Stimulated activated CD8-positive, alpha-beta memory T cell treated with anti-CD3 and anti-CD28 coated beads, Interleukin-7, amount 100 ng/mL, for 1 hour (primary cell): ENCODE measurements at places on chromosomes 13 and 19.

GRCh38 chr13:27446986-27447583, 3.3 kb downstream of the MTIF3 start:
- DNase-seq = no peak

GRCh38 chr19:37329686-37330085, 41.2 kb upstream of the ZNF527 start:
- no peak for DNase-seq

- no peak for DNase-seq
Measured at GRCh38 chr19:40625406-40626120, 24.4 kb downstream of the LTBP4 start.

DNA sequence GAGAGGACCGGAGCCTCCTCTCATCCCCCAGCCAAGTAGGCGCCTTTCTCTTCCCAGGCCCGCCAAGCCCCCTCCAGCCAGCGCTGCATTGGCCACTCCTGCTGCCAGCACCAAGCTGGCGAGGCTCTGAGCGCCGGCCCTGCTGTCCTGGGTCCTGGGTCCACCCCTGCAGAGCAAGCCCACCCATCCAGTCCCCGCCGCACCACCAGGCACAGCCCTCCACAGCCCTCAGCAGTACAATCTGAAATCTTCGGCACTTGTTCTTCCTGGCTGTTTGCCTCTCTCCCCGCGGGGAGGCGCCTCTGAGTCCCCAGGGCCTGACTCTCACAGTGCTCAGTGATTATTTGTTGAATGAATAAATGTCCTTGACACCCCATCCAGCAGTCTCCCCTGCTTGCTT, 236.4 kb upstream of the SGCG start:
- DNase-seq = no peak

DNA sequence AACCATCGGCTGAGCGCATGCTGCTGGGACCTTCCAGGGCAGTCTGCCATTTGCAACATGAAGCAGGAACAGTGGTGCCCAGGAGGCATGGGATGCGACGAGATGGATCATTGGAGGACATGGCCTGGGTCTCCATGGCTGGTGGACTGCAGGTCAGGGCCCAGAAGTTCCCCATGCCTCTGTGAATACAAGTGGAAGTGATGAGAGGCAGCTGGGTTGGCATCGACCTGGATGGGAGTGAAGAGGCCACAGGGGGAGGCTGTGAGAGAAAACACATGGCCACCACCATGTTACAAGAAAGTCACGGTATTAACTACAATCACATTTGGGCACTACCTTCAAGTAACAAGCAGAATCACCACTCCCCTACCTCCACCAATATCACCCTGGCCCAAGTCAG, 262.0 kb downstream of the FOXO1 start:
- no peak for DNase-seq
